Stomach (tissue), 19 donors: ENCODE measurements at places on chromosomes 2 and 18.

DNA sequence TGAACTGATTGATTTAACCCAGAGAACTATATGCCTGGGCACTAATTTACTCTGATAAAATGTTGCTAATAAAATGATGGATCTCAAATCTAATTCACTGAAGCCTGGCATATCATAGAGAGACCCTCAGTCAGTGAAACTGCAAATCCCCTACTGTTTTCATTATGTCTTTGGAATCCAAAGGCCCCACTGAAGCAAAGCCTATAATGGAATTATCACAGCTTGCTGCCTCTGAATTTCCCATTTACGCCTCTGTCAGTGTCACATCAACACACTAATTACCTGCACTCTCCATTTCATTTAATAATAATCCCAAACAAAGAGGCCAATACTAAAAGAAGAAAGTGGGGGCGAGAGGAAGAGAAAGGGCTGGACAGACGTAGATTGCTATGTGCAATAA is 470.9 kb downstream of the MBD2 start:
- no peak for DNase-seq

DNA sequence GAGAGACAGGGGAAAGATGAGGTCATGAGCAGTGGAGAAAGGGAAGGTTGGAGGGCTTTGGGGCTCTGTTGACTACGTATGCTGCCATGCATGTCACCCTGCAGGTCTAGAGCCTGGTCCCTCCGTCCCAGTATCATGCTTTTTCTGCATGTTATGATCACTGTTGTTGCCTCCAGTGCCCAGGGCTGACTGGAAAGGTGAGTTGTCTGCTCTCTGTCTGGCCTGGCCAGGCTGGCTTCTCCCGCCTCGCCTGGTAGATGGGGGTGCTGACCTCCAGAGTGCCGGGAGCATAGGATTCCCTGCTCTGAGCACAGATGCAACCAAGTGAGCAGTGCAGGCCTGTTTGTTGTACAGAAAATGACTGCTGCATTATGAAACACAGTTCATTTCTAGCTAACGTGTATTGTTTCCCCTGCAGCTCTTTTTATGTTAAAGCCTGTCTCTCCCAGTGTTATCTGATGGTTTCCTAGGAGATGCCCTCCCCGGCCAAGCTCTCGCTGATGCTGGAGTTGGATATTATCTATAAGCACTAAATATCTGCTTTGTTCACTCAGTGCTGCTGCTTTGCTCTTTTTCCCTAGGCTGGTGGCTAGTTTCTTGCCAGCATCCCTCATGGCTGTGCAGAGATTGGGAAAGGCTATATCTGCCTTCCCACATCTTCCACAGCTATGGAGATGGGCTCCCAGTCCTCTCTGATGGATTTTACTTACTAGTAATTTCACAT is 158.2 kb downstream of the TDRD15 start:
- DNase-seq, result peak; percentile 23

DNA sequence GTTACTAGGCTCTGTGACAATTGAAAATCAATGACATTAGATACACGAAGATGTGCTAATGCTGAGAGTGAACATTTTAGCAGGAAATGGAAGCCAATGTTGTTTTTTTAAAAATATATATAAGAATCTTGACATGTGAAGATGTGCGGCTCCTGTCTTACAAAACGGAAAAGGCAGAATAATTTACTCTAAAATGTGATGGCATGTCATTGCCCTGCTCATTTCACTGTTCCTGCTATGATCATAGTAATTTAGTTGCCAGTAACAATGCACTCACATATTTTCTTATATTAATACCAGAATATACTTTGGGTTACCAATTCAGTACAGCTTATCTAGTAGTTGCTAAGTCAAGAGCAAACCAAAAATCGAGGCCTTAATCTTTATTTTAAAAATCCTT is 10.3 kb downstream of the EPHA4 start:
- no peak for DNase-seq

DNA sequence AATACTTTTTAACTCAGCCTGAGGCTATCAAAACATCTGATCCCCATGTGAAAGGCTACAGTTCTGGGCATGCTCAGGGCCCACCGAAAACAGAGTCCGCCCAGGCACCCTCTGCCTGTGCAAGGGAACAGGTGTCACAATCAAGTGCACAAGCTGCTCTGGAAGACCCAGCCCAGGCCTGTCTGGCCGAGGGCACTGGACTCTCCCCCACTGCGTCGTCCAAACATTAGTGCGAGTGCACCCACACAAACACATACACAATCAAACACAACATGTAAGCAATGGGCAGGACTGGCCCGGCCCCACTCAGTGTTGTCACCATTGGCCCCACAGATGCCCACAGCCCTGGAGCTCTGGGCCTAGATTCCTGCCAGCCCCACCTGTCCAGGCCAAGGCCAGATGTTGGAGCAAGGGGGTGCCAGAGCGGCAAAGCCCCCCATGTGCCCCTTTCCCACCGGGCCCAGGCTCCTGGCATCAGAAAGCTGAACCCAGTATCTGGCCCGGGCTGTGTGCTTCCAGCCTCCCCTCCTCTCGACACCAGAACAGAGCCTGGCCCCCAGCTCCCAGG is 617 bp upstream of the ALPG start:
- DNase-seq, result no peak

DNA sequence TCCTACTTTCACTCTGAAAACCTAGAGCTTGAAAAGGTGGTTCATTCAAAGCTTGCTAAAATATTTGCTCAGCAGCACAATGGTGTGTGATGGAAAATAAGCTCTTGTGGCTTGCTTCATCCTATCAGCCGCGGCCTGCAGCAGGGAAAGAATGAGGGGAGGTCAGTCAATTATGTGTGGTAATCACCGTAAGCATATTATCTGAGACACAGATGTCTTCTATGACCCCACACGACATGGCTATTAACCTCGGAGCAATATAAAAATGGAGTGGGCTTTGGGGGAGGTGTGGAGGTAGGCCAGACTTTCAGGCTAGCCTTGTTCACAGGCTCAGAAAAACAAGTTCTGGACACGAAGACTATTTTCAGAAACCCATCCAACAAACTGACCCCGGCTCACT is 98.4 kb upstream of the SIX3 start:
- DNase-seq, result no peak

GRCh38 chr2:199325881-199326280 is 131.9 kb downstream of the SATB2 start:
- DNase-seq, result no peak

DNA sequence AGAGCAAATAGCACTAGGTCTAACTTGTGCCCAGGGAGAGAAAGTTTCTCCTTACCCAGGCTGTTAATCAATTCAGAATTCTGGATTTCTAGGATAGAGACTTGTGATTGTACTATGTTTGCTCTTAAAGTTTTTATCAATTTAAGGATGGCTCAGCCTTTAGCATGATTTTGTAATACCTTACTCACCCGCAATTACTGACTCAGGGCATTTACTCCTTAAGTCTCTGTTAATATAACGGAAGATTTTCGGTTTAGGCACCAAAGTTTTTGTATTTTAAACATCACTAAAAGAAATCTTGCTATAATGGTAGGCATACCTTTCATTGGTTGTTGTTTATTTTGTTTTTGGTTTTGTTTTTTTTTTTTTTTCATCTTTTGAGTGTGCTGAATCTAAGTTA is 358.2 kb downstream of the RBM43 start:
- no peak for DNase-seq

DNA sequence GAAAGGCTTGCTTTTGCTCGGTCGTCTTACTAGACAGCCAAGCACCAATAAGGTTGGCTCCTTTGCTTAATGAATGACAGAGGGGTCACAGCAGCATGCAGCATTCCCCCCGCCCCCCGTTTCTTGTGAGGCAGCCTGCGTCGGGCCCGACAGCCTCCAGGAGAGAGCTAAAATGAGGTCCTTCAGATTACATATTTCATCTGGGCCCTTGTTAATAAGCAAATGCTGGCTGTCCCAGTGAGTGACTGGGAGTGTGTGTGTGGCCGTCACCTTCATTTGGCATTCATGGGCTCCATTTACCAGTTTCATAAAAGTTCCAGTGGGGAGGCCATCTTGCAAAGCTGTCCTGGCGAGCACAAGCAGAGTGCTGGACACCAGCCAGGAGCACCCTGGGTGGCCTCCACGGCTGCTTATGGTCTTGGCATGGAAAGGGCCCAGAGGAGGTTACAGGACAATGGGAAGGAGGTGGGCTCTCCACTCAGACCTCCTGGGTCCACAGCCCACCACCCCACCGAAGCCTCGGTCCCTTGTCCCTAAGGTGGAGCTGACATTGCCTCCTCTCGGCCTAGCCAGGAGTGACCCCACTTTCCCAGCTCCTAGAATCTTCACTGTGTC is 37.2 kb downstream of the ODC1 start:
- no peak for DNase-seq

DNA sequence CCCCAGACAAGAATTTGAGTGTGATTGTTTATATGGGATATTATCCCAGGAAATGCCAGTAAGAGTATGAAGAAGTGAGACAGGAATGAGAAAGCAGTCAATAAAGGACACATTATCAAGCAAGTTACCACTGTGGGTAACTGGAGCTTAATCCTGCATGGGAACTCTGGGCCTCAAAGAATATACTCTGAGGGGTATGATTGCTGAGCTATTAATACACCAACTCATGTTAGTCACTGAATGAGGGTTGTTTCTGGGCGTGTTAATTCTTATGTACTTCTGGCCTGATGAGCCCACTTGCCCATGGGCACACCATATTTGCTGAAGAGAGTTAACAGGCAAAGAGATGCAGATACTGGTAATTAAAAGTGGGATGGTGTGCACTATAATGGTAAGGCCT is 26.6 kb upstream of the PAIP2B start:
- DNase-seq, result no peak

DNA sequence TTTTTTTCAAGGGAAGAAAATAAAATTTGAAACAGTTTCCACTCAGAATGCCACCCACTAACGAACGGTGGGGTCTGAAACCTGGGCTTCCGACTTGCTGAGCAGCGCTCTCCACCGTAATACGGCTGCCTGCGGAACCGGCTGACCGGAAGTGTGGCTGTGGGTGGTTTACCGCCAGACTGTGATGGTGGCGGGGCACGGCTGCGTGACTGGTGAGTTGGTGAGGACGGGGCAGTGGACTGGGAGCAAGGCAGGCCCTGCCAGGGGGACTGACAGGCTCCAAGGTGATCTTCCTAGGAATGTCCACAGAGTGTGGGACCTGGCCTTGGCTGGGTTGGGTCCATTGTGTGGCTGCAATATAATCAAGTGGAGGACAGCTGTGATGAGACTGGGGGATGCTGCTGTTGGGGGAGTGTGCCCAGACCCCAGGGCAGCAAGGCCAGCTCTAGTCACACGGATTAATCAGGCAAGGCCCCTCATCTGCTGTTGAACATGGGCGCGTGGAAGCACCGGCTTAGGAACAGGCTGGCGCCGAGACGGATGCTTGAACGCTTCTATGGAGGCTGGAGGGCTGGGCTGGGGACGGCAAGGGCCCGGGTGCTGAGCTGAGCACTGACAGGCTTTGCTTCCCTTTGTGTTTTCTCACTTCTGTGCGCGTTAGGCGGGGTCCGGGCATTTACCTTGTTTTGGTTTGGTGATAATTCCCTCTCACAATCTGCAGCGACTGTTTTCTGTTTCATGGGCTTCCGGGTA is 357.7 kb upstream of the SPRED2 start:
- DNase-seq, result no peak

GRCh38 chr2:213032607-213033006 is 118.8 kb downstream of the IKZF2 start:
- no peak for DNase-seq

DNA sequence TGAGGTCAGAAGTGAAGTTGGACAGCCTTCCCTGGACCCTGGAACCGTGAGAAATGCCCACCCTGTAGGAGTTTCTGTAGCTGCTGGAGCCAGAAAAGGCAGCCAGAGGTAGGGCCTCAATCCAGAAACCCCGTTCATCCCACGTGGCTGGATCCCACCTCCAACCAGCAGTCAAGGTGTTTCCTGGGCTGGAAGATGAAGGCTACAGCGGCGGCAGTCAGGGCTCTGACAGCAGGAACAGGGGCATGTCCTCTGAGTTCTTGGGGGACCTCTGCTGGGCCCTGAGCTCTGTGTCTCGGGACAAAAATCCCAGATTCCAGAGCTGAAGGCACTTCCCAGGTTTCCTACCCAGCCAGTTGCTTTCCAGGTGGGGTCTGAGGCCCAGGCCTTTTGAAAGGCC is 218.2 kb downstream of the KLHL29 start:
- no peak for DNase-seq

GRCh38 chr2:188158337-188159100 is 133.2 kb upstream of the GULP1 start:
- no peak for DNase-seq

GRCh38 chr2:118846953-118847761 is at the start of gene EN1:
TSS of gene EN1 (minus strand) at chr2:118847648. CDS start at chr2:118847167, 481 bp downstream.
- DNase-seq, result no peak

DNA sequence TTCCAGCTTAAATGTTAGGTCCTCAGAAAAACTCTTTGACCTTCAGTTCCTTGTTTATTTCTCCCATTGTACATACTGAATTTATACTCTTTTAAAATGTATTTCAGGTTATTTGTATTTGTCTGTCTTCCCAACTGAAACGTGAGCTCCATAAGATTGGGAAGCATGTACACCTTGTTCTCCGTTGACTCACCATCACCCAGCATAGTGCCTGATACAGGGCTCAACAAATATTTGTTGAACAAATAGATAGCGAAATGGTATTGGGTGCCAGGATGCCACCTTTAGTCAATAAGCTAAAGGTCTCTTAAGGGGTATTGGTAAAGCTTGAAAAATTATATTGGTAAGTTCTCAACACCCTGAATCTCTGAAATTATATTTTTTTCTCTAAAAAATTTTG is 1841.3 kb upstream of the CELF4 start:
- DNase-seq, result peak; percentile 12
